ENCODE measurements at places on chromosomes 1 and 21.

GRCh38 chr1:235657269-235657668 lies 7.7 kb upstream of the GNG4 start:
- no peak for DNase-seq

DNA sequence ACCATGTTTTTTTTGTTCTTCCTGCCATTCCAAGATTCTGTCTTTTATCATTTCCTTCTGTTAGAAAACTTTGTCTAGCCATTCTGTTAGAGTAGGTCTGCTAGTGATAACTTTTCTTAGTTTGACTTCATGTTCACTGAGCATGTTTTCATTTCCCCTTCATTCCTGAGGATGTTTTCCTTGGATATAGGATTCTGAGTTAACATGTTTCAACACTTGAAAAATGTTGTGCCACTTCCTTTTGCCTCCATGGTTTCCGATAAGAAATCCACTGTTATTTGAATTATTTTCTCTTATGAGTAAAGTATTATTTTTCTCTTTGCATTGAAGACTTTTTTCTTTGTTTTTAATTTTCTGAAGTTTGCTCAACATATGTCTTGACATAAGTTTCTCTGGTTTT lies 66.7 kb downstream of the ATP1A1 start:
- no peak for DNase-seq

DNA sequence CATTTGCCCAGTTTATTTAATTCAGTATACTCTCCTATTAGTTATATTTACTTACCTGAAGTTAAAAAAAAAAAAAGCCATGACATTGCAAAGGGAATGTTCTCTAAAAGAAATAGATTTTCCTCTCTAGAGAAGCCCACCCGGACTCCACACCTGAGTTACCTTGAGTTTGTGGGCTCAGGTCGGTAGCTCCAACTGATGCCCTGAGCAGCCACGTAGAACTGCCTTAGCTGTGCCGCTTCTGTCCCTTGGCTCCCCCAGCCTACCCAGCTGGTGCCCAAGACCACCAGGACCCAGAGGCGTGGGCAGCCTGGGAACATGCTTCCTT lies 250 bp downstream of the F5 start:
- no peak for DNase-seq

- no peak for DNase-seq
Measured at GRCh38 chr1:173954179-173954578, 37.1 kb upstream of the SERPINC1 start.

DNA sequence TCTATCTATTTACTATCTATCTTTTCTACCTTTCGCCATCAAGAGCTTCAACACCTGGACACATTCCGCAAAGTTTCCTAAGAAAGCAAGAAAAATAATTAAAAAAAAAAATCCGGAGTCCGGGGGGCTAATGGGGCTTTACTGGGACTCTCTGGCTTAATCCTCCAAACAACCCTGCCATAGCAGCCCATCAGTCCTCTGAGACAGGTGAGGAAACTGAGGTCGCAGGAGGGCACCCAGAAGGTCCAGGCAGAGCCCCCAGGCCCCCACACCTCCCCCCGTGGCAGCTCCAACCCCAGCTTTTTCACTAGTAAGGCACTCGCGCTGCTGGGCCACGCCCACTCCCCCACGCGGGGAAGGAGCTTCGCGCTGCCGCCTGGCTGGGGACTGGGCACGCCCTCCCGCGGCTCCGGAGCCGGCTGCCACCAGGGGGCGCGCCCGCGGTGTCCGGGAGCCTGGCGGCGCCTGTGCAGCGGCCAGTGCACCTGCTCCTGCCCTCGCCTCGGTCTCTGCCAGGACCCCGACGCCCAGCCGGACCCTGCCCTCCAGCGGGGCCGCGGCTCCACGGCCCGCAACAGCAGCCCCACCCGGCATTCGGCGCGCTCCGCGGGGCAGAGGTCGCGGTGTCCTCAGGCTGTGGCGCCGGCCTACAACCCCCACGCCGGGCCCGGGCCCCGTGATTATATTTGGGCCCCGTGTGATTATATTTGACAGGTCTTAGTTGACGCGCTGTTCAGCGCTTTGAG lies 54.1 kb upstream of the SAMD11 start:
- DNase-seq, result peak; percentile 80

DNA sequence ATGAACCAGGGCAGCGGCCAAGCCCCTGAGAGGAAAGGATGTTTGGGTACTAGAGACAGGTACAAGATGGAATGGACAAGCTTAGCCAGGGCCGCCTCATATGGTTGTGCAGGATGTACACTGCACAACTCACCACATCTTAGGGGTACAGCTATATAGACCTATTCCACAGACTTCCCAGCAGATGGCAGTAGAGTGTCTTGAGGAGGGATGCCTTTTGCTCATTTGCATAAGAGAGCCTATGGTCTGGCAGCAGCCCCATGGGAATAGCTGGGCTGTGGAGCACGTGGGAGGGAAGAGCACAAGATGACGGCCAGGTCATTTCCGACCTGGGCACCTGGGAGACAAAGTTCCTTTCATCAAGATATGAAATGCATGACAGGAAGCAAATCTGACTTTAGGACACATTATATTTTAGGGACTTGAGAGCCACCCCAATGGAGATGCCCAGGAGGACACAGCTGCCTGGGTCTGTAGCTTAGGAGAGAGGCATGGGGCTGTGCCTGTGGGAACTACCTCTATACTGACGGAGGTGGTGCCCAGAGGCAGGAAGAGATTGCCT lies 215.5 kb downstream of the KCNJ6 start:
- DNase-seq, result no peak

DNA sequence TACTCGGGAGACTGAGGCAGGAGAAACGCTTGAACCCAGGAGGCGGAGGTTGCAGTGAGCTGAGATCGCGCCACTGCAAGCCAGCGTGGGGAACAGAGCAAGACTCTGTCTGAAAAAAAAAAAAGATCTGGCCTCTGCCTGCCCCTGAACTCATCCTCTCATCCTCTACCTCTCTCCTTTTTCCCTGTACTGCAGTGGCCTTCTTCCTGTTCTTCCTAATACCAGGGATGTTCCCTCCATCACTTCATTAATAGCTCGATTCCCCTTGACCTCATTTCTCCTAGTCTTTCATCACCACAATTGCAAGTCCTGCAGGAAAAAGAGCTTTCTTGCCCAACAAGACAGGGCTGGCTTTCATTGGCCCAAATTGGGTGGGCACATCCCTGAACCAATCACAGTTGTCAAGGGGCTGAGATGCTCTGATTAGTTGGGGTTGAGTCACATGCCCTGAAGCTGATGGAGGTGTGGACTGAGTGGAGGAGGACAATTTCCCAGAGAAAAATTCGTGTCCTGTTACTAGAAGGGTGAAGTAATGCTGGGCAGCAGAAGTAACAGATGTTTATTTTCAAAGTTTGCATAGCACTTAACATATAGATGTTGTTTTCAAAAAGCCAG lies 86.8 kb upstream of the PUM1 start:
- no peak for DNase-seq

GRCh38 chr1:201537028-201537427 lies 1.9 kb upstream of the NAV1 start:
- no peak for DNase-seq

- no peak for DNase-seq
Measured at GRCh38 chr1:58814251-58815068, 30.6 kb upstream of the JUN start.

DNA sequence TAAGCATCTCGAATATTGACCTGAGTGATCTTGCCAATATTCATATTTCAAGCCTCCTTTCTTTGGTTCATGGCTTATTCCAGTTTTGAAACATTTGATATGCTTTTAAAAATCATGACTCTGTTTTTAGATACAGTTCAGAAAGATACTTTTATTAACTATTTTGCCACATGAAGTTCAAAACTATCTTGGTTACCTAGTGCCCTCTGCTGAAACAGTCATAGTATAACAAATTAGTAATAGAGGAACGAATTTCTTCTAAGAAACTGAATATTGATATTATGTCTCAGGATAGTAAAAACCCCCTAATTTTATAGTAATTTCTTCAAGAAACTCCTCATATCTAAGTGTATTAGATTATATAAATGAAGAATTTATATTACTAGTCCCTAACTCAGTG lies 52.6 kb upstream of the RC3H1 start:
- DNase-seq, result no peak

DNA sequence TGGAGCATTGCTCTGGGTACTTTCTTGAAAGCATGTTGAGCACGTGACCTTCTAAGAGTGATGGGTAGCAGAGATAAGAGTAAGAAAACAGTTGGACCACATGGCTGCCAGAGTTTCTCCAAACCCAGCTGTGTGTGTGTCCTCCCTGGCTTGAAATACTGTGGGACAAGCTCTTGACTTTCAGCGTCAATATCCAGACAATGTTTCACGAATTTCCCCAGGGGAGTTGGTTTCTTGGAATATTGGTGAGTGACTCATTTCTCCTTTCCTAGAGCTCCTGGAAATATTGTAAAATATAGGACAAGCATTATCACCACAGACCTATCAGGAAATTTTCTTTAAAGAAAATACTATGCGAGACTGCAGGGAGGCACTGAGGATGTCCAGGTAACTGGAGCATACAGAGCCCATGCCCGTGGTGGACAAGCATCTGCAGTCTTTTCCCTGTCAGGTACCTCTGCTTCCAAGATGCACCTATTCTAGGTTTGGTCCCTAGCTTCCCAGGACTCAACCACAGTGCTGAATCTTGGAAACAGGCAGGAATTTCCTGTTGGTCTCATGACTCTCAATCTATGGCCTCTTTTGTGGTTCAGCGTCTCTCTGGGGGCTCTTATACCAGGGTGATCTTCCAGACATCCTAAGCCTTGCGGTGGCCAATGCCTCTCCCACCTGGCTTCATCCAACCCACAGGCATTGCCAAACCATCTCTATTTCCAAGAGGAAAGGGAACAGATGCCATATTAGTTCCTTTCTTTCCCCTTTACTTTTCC lies 67.4 kb downstream of the KCNJ6 start:
- DNase-seq, result no peak

DNA sequence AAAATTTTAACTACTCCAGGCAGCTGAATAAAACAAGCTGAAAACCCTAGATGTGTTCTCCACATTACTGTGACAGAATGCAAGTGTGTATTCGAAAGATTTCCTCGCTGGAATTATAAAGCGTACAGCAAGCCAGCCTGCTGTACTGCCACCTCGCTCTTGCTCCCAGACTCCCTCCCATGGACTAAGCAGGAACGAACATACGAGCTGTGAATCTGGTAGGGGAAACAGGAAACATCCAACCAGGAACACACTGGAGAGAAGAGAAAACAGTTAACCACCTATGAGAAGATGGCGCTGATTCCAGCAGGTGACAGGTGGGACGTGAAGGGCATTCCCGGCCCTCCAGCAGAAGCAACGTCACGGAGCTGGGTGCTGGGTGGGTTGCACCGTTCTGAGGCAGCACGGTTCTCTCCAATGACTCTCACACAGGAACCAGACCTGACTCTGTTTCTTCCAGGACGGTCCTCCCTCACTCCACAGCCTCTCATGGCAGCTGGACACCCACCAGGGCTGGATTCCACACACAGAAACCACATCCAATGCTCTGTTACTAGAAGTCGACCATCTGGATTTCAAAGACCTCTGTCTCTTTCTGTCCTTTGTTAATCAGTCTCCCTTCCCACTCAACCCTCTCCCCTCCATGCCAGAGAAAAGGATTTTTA lies 219.2 kb downstream of the RERE start:
- no peak for DNase-seq

DNA sequence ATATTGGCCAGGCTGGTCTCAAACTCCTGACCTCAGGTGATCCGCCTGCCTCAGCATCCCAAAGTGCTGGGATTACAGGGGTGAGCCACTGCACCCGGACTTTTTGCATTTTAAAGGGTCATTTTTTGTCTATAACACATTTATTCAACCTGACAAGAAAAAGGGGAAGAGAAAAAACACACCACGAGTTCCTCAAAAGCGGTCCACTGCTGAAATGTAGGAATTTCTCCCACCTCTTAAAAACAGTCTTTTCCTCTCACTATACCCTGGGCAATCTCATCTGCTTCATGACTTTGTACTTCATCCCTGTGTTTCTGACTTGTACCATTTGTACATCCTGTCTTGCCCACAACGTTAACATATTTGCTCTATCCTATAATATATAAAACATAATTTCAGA lies 413.3 kb upstream of the PTBP2 start:
- DNase-seq, result no peak

DNA sequence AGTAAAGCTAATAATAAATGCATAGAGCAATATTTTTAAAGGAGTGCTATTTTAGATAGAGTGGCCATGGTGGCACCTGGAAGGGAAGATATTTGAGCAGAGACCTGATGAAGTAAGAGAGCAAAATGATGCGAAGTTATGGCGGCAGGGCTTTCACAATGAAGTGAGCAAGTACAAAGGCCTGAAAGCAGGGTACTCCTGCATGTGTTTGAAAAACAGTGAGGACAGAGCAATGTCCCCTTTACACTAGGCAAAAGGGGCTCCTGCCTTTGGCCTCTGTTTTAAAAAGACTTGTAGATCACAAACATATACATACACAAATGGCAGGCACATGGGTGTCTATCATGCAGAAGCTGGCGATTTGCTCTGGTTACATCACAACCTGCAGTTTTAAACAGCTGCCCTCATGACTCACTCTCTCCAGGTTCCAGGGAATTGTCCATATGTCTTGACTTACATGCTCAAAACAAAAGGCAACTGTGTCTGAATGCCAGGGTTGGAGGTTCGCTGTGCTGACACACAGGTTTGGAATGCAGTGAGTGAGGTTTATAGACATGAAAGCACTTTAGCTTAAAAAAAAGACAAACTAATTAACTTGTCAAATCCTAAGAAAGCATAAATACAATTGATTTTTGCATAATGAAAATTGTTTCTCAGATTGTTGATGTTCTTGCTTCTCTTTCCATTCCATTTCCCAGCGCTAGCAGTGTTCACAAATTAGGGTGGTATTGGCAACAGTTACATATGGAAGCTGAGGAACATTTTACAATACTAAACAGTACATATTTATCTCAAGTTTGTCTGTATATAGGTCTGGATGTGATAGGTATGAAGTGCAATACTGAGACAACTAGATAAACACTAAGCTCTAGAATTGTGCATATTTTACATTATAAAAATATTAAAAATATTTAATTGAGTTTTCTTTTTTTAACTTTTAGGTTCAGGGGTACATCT lies 313.9 kb downstream of the BARHL2 start:
- DNase-seq, result no peak

DNA sequence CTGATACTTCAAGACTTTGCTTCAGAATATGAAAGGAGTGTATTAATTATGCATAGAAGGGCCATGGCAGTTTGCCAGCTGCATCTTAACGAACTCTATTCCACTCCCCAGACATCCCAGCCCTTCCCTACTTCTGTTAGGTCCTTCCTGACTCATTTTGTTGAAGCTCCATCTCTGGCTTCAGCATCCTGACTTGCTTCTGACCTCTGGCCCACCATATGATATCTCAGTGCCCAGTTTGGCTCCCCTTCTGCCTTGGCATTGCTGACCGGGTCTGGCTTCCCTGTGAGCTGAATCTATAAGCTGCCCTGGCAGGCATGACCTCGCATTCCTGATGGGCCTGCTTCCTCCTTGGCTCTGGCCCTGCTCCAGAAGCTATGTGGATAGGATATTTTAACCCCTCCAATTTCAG lies 27.6 kb upstream of the ARHGAP29 start:
- no peak for DNase-seq

All from activated T-helper 1 cell treated with Interleukin-2 at 50 U/mL for 16 hours (primary cell).